ENCODE measurements at places on chromosomes 16 and 17.

DNA sequence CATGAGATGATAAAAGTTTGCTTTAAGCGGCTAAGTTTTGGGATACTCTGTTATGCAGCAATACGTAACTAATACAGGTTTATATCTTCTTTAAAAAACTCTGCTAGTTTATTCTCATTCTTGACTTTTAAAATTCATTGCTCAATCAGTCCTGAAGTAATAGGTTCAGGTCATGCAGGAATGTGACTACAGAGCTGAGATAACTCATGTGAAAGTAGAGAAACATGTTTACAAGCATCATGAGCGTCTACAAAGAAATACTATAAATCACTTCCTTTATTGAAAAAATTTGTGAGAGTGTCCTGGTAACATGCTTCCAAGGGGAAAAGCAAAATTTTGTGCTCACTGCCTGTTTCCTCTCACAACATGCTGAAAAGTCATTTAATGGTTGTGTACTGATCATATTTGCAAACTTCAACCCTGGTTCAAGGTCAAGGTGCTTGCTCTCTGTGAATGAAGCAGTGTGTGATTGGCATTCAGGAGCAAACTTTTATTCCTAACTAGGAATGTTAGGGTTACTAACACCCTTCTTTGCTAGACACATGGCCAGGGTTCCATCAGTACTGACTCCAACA lies 12.5 kb upstream of the TMIGD1 start:
- no peak for DNase-seq

GRCh38 chr17:75842963-75843576 lies 1.1 kb downstream of the UNC13D start:
- no peak for DNase-seq

GRCh38 chr16:83935005-83935857 lies 17.8 kb upstream of the OSGIN1 start:
- no peak for DNase-seq

DNA sequence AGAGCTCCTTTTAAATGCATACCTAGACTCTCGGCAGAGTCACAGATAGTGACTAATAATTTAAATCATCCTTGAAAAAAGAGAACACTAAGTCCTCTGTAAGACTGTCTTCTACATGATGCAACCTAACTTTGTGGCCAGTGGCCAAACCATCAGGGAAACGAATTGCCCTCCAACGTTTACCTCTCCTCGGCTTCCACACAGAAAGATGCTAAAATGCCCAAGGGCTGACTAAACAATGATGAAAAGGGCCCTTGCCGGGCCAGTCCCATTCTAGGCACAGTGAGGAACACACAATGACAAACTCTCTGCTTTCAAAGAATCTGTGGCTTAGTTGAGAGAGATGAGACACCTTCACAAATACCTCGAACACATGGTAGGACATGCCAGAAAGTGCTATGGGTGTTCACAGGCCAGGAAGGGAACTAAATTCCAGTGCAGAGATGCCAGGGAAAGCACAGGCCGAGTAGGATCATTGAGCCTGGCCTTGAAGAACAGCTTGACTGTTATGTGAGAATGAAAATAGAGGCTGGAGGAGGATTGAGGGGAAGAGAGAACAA lies 35.3 kb upstream of the PITPNM3 start:
- DNase-seq: no peak

DNA sequence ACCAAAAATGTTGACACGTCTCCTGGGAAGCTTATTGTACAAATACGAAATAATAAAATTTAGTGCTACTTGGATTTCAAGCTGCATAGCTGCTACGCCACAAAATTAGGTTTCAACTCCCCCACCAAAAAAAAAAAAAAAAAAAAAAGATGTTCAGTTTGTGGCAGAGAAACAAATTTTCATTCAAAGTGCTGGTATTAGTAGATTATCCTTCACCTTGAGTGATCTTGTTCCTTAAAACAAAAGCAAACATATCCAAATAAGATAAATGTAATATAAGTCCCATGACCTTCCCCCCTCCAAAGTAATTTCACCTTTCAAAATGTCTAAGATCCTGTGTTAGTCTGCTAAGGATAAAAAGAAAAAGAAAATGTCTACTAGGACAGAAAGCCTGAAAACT lies 2.2 kb downstream of the TOB1 start:
- no peak for DNase-seq

GRCh38 chr17:45441526-45442310 lies 9.0 kb upstream of the ARHGAP27 start:
- no peak for DNase-seq

DNA sequence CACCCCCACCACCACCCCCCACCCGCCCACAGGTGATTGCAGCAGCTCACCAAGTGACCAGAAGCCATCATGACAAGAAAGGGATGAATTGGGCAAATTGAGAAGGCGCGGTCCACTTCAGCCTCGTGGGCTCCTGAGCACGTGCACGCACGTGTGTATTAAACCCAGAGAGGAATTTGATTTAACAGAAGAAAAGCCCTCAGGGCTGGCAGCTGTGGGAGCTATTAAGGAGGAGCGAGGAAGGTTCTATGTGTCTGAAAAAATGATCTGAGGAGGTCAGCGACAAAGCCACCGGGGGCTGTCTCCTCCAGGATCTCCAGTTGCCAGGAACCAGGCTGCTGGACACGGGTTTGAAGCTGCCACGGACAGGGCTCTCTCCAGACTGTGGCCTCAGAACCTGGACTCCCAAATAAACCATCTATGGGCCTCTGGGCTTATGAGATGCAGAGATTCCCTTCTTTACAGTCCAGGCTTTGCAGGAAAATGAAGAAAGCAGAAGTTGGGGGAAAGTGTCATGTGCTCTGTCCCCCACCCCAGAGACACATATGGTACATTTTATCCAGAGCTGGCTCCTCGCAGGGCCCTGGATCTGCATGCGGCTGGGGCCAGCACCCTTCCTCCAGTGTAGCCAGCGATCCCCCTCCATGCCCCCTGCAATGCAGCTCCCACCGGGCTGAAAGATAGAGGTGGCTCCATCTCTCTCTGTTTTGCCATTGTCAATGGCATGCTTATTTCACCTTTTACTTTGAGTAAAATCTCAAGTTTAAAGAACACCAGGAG lies 219.7 kb upstream of the RPL38 start:
- peak; percentile 63 for DNase-seq

DNA sequence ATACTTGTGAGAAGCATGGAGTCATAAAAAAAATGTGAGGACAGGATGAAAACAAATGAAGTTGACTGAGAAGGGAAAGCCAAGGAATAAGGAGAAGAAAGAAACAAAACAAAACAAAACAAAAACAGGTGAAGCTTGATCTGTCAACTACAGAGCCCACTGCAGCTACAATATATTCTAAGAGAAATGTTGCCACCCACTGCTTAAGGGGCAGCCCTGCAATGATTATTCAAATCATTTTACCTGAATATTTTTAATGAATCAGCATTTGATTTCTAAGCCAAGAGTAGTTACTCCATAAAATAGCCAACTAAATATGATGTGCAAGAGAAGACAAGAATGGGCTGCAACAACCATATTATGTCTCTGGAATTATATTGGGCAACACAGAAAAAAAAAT lies 252.0 kb upstream of the KIF2B start:
- no peak for DNase-seq

DNA sequence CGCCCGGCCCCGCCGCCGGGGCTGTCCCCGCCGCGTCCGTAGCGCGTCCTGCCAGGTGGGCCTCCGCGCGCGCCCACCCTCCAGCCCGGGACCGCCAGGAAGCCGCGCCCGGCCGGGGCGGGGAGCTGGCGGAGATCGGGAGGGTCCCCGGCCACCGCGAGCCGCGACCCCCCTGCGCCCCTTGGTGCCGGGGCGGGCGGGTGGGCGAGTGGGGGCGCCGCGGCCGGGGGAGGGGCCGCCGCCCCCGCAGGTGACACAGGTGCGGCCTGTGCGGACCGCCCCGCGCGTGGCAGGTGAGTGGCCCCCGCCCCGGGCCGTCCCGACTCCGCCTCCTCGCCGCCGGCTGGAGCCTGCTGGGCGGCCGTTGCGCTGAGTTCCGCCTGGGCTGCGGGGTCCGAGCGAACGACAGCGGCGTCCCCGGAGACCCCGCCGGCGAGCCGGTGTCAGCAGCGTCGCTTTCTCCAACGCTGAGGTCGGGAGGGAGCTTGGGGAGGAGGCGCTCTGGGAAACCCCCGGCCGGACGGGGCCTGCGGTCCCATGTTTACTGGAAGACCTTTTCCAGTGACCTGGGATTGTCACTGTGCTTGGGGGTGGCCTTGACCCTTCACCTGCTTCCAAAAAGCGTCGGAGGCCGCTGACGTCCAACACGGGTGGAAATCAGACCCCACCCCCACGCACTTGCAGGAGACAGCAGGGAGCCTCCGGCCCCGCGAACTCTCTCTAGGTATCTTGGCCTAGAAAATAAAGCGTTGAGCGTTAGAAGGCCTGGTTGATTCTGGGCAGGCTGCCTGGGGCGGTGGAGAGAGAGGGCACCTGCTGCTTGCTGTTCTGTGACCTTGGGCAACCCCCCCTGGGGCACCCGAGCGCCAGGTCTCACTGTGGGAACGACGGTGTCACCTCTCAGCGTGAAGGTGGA lies 542 bp downstream of the KLHL36 start:
- DNase-seq: no peak

- DNase-seq: no peak
These were observed 11.7 kb downstream of the TMEM100 start for GRCh38 chr17:55710829-55711496.

GRCh38 chr17:6075050-6075449 lies 4.9 kb downstream of the WSCD1 start:
- peak; percentile 39 for DNase-seq

DNA sequence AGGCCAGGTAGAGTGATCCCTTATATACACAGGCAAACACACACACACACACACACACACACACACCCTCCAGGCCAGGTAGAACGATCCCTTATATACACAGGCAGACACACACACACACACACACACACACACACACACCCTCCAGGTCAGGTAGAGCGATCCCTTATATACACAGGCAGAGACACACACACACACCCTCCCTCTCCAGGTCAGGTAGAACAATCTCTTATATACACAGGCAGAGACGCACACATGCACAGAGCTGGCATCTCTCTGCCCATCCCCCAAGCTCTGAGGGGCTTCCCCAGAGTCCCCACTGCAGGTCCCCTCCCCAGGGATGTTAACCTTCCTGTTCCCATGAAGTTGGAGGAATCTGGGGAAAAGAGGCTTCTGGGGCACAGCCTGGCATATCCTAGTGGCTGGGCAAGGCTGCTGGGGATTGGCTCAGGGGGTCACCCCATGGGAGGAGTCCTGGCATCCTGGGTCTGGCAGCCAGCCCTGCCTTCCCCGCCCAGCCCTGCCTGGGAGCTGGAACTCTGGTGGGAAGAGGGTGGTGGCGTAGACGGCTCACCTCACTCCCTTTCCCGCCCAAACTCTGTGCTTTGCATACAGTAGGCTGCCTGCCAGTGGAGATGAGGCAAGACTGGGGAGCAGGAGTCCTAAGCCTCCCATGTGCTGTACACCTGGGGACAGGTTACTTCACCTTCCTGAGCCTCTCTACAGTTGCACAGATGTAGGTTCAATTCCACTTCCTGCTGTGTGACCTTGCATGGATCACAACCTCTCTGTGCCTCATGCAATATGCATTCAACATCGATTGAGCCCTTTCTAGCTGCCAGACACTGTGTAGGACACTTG lies 41.8 kb downstream of the TEKT5 start:
- no peak for DNase-seq

DNA sequence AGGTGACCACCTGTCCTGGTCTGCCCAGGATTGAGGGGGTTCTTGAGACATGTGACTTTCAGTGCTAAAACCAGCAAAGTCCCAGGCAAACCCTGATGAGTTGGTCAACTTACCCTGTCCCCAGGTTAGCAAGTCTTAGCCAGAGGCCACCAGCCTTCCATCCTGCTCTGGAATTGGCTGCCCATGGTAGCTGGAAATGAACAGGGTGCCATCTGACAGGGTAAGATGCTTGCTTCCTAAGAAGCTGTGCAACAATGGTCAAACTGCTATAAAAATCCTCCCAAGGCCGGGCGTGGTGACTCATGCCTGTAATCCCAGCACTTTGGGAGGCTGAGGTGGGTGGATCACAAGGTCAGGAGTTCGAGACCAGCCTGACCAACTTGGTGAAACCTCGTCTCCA lies 22.8 kb upstream of the MTMR4 start:
- DNase-seq: no peak

DNA sequence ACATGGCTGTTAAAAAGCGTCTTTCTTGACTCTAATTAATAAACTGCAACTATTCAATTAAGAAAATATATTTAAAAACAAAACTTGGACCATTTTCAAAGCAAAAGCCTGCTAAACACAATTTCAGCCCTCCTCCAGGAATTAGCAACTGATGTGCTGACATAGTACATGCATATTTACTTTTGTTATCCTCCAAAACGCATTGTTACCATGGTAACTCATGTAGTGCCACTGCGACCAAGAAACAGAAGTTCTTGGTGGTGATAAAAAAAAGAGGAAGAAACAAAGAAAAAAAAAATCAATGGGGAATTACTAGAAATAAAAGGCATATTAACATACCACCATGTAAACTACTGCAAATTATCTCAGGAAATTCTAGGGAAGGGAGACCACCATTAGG lies 793.4 kb upstream of the CDH8 start:
- no peak for DNase-seq

GRCh38 chr17:35142467-35142796 lies 329 bp upstream of the NLE1 start:
- no peak for DNase-seq
